ENCODE measurements at places on chromosomes 1 and 21. TPM values are rescaled to one million over a fixed set of nuclear protein-coding genes. Genes with fewer than 3 reads are reported as not detected.

GRCh38 chr1:24286246-24287010 lies 32.7 kb upstream of the GRHL3 start:
- no peak for DNase-seq

GRCh38 chr1:234400773-234401172 lies 27.5 kb downstream of the COA6 start:
- DNase-seq = peak; percentile 24

DNA sequence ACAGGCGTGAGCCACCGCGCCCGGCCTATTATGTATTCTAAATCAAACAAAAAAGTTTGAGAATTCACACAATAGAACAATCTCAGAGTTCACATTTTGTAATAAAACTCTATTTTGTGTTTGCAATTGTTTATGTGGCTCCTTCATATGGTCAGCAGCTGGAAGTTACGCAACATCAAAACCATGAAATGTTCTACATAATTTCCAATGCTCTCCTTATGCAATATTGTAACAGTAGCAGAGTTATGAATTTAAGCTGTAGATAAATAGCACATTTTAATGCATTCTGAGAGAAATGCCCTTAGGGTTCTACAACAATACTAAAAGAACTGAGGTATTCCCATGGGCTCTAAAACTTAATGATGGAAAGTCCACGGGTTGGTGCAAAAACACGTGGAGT lies 62.3 kb upstream of the COL11A1 start:
- no peak for DNase-seq

GRCh38 chr1:160431006-160431405 lies 30.6 kb downstream of the VANGL2 start:
- no peak for DNase-seq

DNA sequence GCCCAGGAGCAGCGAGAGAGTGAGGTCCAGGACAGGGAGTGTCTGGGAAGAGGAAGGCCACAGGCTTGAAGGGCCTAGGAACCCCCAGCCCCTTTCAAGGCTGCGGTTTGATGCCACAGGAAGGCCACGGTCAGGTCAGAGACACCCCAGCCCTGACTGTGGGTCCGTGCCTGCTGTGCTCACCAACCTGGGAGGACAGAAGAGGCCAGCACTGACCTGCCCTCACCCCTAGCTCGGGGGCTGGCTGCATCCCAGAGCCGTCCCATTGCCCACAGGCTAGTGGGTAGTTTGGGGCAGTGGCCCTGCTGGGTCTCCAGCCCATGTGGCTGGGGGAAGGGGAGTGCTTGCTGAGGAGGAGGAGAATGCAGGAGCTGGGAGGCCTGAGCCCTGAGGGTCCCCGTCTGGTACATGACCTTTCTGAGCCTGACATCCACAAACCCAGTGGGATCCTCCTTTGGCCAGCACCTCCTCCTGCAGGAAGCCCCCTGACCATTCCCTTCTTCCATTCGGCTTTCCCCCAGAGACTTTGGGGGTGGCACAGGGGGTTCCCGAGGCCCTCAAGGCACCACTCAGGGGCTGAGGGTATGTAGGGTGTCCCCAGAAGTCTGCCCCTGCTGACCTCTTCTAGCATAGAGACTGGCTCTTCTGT lies 54.3 kb downstream of the WNT9A start:
- DNase-seq = no peak

- DNase-seq = no peak
Measured at GRCh38 chr1:181737056-181737455, 253.7 kb downstream of the CACNA1E start.

- no peak for DNase-seq
Measured at GRCh38 chr1:153460551-153460950, at the start of gene S100A7. S100A7 (minus strand) TSS chr1:153460651; CDS start chr1:153459013, 1,638 bp downstream.

DNA sequence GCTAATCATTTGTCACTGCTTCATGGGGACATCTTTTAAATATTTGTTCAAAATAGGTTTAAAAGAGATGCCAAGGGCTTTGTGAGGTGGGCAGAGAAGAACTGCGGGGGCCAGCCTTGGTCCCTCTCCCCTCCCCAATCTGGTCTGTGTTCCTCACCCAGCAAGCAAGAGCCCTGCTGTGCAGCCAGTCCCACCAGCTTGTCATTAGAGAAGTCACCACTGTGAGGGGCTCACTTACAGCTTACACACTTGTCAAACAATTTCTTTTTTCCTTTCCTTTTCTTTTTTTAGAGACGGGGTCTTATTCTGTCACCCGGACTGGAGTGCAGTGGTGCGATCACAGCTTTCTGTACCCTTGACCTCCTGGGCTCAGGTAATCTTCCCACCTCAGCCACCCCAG lies 10.4 kb upstream of the CDK18 start:
- DNase-seq = no peak

- DNase-seq = no peak
Measured at GRCh38 chr1:44146536-44147361, 5.3 kb upstream of the KLF18 start.

GRCh38 chr1:190472494-190472893 lies 5.2 kb downstream of the BRINP3 start:
- peak; percentile 5 for DNase-seq

- DNase-seq = no peak
Measured at GRCh38 chr1:5891137-5891536, 101.1 kb downstream of the NPHP4 start.

- no peak for DNase-seq
Measured at GRCh38 chr1:185727726-185728125, 6.5 kb upstream of the HMCN1 start.

DNA sequence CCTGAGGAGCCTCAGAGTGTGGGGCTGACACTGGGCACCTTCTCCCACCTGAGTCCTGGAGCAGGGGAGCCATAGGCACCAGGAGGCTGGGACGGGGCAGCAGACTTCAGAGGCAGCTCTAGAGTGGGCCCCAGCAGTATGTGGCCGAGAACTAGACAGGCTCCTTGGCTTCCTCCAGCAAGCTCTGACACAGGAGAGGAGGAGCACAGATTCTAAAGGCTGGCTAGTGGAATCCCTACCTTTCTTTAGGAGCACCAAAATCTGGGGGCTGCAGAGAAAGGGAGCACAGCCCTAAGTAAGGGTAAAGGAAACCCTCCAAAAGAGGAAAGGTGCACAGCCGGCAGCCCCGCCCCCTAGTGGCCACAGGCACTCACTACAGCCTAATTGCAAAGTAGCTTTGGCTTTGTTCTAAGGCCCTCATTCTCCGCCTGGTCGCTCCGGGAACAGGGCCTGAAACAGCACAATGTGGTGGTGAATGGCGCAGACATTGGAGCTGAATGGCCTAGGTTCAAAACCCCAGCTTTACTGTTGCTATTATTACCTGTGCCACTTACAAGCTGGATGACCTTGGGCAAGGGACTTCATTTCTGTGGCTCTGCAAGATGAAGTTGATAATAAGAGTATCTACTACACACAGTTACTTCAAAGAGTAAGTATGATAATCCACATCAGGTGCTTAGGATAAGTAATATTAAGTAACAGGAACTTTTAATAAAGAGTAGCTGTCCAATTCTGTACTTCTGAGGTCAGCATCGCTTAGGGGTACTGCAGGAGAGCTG lies 8.8 kb upstream of the GUCA2A start:
- DNase-seq = peak; percentile 54

DNA sequence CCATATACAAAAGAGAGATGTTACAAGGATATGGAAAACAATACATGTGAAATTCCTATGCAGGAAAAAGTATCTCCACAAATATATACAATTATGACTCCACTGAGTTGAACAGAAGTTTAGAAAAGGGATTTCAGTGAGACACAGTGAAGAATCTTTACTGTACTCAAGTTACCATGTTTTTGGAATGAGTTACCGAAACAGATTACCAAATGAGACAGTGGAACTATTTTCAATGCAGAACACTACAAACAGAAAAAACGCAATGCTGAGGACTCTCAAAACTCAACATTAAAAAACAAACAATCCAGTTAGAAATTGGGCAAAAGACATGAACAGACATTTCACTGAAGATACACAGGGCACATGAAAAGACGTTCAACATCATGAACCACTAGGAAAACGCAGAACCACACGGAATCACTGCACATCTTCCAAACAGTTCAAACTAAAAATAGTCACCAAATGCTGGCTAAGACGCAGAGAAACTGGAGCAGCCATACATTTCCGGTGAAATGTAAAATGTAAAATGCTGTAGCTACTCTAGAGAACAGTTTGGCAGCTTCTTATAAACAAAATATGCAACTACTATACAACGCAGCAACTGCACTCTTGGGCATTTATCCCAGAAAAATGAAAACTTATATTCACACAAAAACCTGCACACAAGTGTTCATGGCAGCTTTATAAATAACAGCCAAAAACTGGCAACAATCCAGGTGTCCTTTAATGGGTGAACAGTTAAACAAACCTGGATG lies 118.7 kb downstream of the UBR4 start:
- peak; percentile 37 for DNase-seq

DNA sequence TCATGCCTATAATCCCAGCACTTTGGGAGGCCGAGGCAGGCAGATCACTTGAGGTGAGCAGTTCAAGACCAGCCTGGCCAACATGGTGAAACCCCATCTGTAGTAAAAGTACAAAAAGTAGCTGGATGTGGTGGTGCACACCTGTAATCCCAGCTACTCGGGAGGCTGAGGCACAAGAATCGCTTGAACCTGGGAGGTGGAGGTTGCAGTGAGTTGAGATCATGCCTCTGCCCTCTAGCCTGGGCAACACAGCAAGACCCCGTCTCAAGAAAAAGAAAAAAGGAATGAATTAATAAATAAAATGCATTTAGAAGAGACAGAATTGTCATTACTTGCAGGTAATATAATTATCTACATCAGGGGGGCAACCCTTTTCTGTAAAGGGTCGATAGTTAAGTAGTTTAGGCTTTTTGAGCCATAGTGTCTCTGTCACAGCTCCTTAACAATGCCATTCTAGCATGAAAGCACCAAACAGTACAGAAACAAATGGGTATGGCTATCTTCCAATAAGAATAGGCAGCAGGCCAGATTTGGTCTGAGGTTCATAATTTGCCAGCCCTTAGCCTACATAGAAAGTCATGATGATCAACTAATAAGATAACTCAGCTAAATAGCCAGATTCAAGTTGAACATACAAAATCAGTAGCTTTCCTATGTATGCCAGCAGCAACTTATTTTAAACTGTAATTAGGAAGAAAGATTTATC lies 56.8 kb downstream of the RPRD2 start:
- DNase-seq = peak; percentile 67

- peak; percentile 94 for DNase-seq
Measured at GRCh38 chr1:197065559-197065958, 1.5 kb downstream of the F13B start.

GRCh38 chr1:2300851-2301606 lies 72.9 kb downstream of the SKI start:
- peak; percentile 57 for DNase-seq

- no peak for DNase-seq
Measured at GRCh38 chr1:12438349-12438924, 179.6 kb downstream of the DHRS3 start.

GRCh38 chr21:41011098-41011731 lies 156.7 kb upstream of the BACE2 start:
- no peak for DNase-seq

DNA sequence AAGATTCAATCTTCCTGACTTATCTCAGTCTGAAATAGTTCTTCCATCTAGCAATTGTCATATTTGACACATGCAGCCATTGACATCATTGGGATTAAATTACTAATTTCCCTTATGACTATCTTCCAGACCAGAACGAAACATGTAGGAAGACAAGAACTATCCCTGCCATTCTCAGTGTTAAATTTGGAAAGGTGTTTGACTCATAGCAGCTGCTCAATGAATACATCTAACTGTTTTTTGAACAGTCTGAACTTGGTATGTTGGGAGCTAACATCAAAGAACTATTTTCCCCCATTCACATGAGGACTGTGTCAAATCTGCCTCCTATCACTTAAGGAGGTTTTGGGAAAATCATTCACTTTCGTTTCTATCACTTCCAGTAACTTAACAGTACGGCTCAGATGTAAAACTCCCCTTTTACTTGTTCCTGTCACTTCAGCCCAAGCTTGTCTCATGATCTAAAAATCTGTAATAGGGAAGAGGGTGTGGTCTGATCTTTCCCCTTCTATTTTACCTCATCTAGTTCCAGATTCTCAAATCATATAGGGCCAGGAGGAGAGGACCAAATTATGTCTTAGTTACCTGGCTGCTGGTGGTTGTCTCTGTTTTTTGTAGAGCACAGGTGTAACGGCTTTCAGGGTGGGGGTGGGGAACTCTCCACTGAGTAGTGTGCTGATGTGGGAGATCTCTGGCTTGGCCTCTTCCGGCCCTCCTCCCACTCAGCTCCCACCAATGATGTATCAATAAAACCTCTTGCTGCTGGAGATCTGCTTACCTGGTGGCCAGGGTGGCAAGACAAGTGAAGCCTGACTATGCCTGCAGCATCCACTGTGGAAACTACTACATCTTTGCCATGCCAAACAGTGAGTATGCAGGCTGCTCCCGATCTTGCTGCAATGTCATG lies 26.2 kb upstream of the SLAMF1 start:
- no peak for DNase-seq

DNA sequence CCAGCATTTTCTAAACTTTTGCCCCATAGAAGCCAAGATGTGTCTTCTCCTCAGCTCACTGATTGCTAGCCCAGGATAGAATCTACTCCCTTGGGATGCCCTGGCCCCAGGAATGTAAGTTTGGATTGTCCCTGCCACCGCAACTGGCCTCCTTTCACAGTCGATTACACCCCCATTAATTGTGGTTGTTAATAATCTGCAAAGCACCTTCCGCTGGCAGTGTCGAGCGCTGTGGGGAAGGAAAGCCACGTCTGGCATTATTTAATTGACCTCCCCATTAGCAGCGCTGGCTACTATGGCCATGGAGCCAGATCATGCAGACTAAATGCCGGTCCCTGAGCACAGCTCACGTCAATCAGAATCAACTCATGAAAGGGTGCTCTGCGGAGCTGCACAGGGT lies 597.3 kb upstream of the PLXNA2 start:
- DNase-seq = no peak

GRCh38 chr1:226118357-226118756 lies 55.8 kb downstream of the H3-3A start:
- no peak for DNase-seq

DNA sequence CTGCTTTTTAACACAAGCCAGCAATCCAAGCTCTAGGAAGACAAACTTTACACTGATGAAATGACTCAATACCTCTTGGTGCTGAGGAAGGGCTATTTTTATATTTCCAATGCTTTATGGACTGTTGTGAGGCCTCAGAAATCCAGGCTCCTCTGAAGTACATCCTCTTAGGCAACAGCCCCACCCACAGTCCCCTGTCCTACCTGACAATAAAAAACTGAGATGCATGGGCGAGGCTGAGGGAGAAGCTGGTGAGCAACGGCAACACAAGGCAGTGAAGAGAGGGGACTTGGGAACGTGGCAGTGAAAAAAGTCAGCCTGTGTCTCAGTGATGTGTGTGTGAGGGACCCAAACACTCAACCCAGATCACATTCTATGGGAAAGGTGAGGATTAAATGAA lies 10.1 kb upstream of the CPT2 start:
- DNase-seq = no peak

Gene NBPF4
- not detected for total RNA-seq

Gene HORMAD1
- not detected for total RNA-seq

Gene B4GALT3
- total RNA-seq = 11.4 TPM

Gene NUDT4B
- total RNA-seq = 72.0 TPM

Gene KDF1
- total RNA-seq = not detected

Gene C1orf50
- 4.2 TPM for total RNA-seq

Gene LENEP
- not detected for total RNA-seq

Gene C2CD2
- total RNA-seq = 20.2 TPM

Gene OR2L2
- not detected for total RNA-seq

Gene CLCA4
- not detected for total RNA-seq

Gene FCER1A
- not detected for total RNA-seq

Gene VN1R5
- total RNA-seq = not detected

Gene KANK4
- total RNA-seq = 0.09 TPM

Gene OR2L5
- not detected for total RNA-seq
